ENCODE measurements at places on chromosomes 6 and 20.

DNA sequence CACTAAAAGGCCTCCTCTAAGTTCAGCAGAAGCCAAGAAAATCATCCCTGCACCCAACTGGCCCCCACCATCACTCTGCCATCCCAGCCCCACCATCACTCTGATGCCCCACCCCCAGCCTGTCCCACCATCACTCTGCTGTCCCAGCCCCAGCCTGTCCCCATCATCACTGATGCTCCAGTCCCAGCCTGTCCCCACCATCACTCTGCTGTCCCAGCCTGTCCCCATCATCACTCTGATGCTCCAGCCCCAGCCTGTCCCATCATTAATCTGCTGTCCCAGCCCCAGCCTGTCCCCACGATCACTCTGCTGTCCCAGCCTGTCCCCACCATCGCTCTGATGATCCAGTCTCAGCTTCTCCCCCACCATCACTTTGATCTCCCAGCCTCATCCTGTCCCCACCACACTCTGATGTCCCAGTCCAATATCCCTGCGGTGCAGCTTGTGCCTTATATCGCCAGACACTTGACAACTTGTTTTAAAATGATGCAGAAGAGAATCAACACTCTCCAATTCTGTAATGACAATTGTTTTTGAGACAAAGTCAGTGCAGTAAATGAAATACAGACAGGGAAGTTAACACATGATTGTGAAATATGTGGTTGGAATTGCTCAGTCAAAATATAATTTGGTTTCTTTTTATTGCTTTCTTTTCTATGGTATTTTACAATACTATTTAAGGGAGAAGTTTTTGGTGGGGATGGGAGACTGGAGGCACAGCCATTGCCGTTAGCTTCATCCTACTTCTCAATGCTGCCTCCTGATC is 100.8 kb downstream of the TNFAIP3 start:
- DNase-seq, result no peak

DNA sequence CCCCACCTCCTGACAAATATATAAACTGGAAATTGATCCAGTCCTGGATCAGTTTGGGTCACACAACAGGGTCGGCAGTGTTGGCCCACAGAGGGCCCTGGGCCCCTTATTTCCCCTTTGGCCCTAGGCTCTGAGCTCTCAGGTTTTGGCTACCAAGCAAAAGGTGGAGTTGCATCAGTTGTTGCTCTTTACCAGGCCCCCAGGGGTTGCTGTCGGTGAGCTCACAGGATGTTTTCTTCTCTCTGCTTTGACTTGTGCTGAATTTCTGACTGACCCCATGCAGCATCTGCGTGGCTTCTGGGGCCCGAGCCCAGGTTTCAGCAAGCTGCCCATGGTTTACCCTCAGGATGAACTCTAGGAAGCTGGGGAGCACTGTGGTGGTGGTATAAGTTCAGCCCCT is 44.6 kb downstream of the PPARD start:
- DNase-seq, result no peak

GRCh38 chr20:44817143-44817910 is 7.0 kb upstream of the RIMS4 start:
- no peak for DNase-seq

DNA sequence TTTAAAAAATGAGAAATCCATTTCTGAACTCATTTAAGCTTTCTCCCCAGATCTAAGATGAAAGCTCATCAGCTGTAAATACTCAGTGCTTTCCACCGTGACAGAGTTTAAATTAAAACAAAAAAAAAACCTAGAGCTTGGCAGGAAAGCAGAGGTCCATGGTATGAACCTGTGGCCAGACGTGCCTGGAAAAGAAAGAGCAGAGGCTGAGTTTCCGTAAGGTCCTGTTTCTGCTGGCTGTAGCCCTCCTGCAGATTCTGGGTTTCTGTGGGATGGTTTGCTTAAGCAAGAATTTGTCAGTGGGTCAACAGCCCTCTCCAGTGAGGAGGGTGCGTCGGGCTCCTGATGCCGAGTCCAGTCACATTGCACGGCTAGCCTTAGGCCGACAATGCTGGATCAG is 383.2 kb downstream of the SAMD5 start:
- no peak for DNase-seq

GRCh38 chr20:43682446-43682845 is 15.5 kb downstream of the MYBL2 start:
- no peak for DNase-seq

Measured in SW 1271 (cell line).